HepG2 (cell line): ENCODE measurements at places on chromosomes 6 and 20.

DNA sequence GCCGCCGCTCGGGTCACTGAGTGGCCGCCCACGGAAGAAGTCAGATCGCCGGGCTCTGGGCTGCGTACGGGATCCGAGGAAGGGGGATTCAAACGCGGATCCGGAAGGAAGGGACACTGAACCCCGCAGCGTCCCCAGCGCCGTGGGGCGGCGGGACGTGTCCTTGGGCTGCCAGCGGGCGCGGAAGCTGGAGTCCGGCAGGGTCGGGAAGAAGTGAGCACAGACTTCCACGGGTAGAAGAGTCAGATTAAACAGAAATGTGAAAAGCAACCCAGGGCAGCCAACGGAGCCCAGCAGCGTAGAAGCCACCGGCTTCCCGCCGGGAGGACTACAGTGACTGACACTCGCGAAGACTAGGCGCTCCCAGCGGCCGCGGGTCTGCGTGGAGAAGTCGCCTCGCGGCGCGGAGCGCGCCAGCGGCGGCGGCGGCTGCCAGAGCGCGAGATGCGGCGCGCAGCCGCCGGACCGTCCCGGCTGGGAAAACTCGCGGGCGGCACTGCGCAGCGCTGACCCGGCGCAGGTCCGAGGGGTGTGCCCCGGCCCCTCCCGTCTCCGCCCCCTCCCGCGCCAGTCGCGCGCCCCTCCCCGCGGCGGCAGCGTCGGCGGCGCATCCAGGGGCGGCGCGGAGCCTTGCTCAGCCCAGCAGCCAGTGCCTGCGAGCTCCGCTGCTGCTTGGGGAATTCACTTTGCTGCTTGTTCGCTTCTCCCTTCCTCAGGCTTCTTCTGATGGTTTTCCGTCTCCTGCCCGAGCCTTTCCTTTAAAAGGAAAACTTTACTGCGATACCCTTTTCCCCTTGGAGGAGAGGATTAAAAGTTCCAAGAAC, at the start of gene SAMD5:
Gene SAMD5 (plus strand): TSS at position 649 of the 824 bp plus-strand sequence. CDS start 239 bp downstream, outside the sequence.
- DNase-seq = peak; percentile 4

DNA sequence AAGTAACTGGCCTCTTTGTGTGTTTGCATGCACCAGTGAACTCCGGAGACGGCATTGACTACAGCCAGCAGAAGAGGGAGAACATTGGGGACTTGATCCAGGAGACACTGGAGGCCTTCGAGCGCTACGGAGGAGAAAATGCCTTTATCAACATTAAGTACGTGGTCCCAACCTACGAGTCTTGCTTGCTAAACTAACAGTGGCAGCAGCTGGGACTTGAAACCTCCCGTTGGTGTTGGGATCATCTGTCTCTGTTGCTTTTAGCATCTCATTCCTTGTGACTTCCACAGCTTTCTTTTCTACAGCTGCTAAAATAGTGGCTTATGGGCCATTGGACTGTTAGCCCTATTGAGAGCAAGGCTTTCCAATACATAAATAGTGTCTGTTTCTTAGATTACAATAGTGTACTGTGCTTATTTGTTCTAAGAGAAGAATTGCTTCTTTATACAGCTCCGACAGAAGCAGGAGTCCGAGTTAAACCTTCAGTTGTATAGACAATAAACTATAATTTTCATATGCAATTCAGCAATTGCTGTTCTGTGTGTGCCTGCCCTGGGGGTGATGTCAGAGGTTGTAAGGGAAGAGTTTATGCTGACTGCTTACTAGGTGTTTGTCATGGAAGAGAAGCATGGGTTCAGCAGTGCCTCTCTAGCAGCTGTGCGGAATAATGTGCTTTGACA, 99.6 kb upstream of the QKI start:
- no peak for DNase-seq

DNA sequence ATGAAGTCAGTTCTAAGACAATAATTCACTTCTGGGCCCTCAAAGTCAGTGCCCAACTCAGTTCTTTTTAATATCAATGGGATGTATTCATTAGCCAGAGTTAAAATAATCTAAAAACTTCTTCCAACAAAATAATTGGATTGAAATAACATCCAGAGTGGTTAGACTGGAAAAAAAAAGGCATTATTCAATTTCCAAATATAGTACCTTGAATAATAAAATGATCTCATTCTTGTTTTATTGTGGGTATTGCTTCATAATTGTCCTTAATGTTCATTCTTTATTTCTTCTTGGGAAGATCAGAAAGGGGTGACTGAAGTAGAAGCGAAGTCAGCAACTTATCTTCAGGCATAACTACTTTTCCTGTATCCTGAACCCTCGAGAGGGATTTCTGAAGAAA, 85.1 kb upstream of the JARID2 start:
- DNase-seq = no peak

DNA sequence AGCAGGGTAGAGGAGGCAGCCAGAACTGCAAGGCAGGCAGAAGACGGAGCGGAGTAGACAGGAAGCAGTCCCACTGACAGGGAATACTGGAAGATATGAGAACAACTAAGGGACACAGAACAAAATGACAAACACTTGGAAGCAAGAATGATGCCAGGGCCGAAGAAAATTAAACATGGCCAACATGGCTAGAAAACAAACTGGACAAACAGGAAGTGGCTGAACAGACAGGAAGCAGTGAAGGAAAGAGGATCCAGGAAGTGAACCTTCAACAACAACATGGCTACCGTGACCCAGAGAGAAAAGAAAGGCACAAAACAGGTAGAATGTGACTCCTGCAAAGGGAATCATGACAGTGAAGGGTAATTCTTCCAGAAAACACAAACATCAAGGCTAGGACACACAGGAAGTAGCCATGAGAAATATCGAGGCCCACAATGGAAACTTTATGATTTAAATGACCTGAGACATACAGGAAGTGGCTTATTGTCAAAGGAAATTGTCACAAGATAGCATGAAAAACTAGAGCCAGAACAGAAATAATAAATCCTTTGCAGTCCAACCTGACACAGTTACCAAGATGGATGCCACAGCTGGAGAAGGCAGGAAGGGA, 9.1 kb downstream of the COL11A2 start:
- DNase-seq = no peak

GRCh38 chr6:26161322-26161721, 74.1 kb downstream of the HFE start:
- no peak for DNase-seq

- DNase-seq = no peak
Measured at GRCh38 chr6:82616386-82617028, 252.9 kb downstream of the TPBG start.

GRCh38 chr20:41428285-41428684, 61.7 kb upstream of the EMILIN3 start:
- DNase-seq = peak; percentile 87

- no peak for DNase-seq
Measured at GRCh38 chr6:167441715-167442206, 116.9 kb downstream of the TTLL2 start.

- no peak for DNase-seq
Measured at GRCh38 chr6:14598017-14598864, 480.7 kb downstream of the CD83 start.

- no peak for DNase-seq
Measured at GRCh38 chr6:3898265-3898994, 49.3 kb downstream of the FAM50B start.

DNA sequence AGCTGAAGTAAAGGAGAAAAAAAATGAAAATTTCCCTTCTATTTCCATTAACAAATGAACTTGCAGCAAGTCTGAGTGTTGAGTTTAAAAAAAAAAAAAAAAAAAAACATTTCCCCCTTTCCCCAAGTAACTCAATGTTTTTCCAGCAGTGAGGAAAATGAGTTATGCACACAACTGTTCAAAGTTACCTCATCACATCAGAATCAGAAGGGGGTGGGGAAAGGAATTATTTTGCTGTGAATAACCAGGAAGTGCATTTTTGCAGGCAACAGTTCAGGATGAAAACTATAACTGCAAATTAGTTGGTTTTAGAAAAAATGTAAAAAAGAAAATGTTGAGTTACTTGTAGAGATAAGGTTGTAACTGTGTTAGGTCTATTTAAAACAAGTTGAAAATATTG, 568.9 kb upstream of the CITED2 start:
- peak; percentile 12 for DNase-seq

DNA sequence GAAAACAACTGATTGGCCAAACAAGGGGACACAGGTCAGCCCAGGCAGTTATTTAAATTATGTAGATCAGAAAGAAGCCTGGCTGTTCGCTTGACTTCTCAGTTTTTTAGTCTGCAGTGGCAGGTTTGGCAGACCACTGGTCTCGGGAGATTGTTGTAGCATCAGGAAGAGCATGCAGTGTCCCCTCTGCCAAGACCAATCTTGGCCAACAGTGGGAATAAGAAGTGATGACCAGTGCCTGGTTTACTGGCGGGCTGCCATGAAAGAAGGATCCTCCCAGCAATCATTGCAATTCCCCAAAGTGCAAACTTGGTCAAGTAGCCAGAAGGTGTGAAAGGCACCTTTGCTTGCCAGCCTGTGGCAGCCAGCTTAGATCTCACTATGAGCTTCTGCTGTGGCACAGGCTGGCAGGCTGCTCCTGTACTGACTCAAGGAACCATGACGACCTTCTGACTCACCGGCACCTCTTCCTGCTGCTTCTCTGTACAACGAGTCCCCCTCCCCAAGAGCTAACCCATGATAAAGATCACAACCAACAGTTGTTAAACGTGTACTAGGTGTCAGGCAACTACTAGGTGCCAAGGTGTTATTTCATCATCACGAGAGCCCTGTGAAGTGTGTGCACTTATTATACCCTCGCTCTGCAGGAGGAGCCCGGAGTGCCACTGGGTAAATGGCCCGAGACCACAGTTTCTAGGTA, 76.8 kb upstream of the DUSP22 start:
- DNase-seq = no peak

DNA sequence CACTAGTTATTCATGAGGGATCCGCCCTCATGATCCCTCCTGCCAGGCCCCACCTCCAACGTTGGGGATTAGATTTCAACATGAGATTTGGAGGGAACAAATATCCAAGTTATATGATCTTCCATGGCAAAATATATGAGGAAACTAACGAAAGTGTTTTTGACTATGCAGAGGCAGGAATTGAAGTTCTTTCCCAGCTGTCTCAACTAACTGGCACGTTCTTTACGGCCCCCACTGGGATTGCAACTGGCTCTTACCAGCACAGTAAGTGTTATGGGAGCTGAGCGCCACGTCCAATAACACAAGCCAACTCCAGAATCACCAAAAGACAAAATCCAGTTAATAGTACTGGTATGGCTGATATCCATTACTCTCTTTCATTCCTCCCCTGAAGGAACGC, 66.6 kb downstream of the ECT2L start:
- DNase-seq = no peak

- peak; percentile 64 for DNase-seq
Measured at GRCh38 chr6:153160221-153160620, 29.1 kb upstream of the RGS17 start.
